HT1080 (cell line): ENCODE measurements at places on chromosomes 3 and 15.

GRCh38 chr3:41357271-41357670, 158.0 kb downstream of the CTNNB1 start:
- no peak for DNase-seq

GRCh38 chr3:39937315-39937714, 127.9 kb downstream of the MYRIP start:
- no peak for DNase-seq

- DNase-seq, result no peak
Observed at GRCh38 chr3:65772758-65773157, 266.0 kb downstream of the MAGI1 start.

DNA sequence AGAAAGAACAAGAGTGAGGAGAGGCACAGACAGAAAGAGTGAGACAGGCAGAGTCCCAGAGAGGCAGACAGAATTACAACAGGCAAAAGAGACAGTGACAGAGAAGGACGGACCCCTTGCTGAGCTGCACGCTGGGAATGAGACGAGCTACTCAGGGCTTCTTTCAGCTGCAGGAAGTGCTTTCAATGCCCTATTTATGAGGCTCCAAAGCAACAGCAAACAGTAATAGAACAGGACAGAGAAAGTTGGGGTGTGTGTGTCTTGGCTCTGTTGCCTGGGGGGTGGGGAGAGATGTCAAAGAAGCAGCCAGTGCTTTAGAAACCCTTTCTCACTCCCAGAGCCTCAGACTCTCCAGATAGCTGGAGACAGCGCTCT, 502 bp upstream of the TIMP4 start:
- DNase-seq, result no peak

GRCh38 chr3:123431658-123432324, 17.1 kb downstream of the ADCY5 start:
- DNase-seq, result no peak

- no peak for DNase-seq
Observed at GRCh38 chr3:15294929-15295328, 37.5 kb downstream of the SH3BP5 start.

GRCh38 chr15:28880680-28881079, 5.1 kb upstream of the APBA2 start:
- no peak for DNase-seq

DNA sequence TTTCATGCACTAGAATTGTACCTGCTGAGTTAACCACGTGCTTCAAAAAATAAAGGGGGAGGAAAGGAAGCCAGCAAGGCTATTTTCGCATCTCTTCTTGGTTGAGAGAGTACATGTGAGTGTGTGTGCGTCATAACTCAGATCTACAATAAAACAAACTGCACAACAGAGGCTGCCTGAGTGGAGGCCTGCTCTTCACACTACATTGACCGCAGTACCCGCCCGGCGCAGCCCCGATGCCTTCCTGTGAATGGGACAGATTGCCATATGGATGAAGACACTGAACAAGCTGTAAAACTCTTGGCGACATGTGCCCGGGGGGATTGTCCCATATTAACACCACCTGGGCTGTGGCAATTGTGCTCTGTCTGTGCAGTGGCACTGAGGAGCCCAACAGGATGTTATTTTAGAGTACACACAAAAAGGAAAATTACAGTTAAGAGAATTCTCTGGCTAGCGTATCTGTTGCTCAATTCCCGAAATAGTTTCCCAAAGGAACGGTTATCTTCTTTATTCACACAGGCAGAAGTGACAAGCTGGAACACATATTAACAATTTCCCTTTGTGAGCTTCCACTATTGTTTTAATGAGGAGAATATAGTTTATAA, 551.5 kb downstream of the FOXP1 start:
- no peak for DNase-seq

DNA sequence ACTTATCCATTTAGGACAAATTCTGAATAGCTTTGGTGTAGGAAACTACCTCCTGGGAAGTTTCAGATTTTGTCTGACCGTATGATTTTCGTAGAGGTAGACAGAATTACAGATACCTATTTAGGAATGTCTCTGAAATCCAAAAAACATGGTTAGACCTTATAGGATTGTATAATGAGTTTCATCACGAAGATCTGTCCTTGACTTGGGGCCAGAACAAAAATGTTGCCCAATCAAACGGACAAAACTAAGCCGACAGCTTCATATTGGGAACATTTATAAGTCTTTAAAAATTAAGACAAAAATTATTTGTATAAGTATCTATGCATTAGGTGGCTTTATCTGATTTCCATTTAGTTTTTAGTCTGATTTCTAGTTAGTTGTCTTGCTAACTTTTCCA, 32.6 kb downstream of the MNS1 start:
- no peak for DNase-seq

DNA sequence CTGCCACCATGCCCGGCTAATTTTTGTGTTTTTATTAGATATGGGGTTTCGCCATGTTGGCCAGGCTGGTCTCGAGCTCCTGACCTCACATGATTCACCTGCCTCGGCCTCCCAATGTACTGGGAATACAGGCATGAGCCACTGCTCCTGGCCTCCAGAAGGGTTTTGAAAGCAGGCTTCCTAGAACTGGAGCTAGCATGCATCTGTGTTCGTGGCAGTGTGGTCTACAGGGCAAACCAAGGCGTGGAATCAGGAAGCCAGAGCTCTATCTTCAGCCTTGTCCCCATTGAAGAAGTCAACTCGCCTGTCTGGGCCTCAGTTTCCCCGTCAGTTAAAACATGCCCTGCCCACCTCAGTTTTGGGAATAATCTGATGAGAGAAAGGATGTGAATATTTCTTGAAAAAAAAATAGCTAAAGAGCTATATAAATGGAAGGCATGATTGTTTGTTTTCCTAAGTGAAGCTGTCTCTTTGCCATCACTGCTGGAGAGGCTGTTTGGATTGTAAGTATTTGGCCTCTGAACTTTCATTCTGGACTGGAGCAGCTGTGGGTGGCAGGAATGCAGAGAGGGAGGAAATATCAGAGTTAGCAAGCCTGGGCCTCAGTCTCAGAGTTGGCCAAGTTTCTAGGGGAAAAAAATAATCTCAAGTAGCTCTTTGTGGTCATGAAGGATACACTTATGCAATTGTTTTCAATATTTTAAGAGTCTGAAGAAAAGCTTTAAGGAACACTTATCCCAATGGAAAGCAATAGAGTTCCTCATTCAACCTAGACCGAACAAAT, 36.5 kb upstream of the UACA start:
- DNase-seq, result peak; percentile 91

GRCh38 chr15:74291101-74292071, 55.3 kb downstream of the CCDC33 start:
- DNase-seq, result peak; percentile 73

DNA sequence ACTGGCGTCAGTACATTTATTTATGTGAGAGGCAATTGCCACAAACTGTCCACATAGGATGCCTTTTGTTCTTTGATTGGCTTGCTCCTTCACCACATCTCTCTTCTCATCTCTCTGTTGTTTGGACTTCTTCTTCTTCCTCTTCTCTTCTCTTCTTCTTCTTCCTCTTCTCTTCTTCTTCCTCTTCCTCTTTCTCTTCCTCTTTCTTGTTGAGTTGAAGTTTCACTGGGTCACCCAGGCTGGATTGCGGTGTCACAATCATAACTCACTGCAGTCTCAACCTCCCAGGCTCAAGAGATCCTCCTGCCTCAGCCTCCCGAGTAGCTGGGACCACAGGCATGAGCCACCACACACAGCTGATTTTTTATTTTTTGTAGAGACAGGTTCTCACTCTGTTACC, 67.7 kb upstream of the GSK3B start:
- no peak for DNase-seq

- no peak for DNase-seq
Observed at GRCh38 chr3:194487289-194488054, 670 bp upstream of the ATP13A3 start.

DNA sequence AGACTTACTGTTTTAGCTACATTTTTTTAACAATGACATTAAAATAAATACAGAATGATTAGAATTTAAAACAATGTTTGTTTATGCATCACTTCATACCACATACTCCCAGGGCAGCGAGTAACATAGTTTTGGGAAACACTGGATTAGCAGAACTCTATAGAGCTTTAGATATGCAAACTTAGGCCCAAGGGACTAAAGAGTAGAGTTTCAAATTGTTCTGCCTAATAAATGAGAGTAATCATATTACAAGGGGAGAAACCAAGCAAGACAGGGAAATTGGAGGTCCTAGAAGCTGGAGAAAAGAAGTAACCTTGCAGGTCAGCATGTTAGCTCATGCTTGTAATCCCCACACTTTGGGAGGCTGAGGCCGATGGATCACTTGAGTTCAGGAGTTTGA, 3.6 kb upstream of the DAZL start:
- DNase-seq, result no peak

DNA sequence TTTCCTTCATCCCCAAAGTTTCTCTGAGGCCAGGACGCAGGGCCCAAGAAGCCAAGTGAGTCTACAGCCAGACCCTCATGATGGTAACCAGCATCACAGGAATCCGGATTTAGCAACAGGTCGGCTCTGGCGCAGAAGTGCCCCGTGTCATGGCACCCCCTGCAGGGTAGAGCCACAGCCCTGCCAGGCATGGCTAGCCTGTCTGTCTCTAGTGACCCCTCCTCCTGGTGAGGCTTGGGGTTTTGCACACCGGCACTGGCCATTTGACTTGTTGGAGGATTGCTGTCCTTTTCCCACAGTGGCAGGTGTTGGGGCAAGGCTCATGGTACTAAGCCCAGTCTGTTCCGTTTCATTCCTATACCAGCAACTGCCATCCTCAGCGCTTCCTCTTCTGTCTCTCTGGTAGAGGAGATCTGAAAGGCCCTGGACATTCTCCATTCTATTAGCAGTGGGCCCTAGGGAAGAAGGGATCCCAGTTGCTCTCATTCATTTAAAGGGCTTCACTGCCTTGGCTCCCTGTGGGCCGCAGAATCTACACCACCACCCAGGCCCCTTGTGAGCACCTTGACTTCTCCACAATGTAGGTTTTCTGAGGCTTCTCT, 9.4 kb upstream of the CHAC1 start:
- no peak for DNase-seq

GRCh38 chr3:149592758-149593240, 65.0 kb downstream of the WWTR1 start:
- DNase-seq, result no peak

DNA sequence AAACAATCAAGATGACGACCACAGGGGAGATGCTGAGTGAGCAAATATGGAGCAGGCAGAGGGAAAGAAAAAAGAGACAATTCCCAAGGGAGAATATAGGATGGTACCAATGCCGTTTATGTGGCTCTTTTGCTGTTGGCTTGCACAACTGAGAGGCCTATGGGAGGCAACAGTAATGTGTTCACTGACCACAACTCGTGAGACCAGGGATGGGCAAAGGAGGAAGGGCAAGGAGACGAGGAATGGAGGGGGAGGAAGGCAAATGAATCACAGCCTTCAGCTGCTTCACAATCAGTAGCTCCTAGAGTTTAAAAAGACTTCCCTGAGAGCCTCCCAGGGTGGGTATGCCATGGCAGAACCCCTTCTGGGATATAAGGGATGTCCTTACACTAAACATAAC, 131.5 kb downstream of the SLC9A9 start:
- peak; percentile 31 for DNase-seq

- peak; percentile 34 for DNase-seq
Observed at GRCh38 chr3:178325330-178325729, 210.9 kb upstream of the KCNMB2 start.
